ENCODE measurements at places on chromosomes 6 and 20.

GRCh38 chr6:155523821-155524651, 68.4 kb upstream of the NOX3 start:
- DNase-seq = peak; percentile 9

DNA sequence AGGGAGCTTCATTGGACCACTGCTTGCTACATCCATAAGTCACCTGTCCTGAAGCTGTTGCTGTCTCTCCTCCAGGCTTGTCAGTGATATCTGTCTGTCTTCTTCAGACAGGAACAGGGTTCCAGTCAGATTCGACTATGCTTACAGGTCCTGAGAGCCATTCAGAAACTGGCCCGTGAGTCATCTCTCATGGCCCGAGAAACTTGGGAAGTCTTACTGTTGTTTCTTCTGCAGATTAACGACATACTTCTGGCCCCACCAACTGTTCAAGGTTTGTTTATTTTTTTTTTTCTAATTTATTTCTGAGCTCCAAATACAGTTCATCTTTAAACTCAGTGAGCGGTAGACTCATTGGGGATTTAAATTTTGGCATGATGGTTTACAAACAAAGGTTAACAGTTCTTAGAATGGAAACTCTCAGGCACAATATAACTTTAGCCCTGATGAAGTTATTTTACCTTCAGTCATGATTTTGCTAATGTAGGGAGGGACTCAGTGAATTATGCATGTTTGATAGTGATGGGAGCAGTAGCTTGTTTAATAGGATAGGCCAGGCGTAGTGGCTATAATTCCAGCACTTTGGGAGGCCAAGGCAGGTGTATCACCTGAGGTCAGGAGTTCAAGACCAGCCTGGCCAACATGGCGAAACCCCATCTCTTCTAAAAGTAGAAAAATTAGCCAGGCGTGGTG, 24.7 kb downstream of the RALGAPB start:
- no peak for DNase-seq

DNA sequence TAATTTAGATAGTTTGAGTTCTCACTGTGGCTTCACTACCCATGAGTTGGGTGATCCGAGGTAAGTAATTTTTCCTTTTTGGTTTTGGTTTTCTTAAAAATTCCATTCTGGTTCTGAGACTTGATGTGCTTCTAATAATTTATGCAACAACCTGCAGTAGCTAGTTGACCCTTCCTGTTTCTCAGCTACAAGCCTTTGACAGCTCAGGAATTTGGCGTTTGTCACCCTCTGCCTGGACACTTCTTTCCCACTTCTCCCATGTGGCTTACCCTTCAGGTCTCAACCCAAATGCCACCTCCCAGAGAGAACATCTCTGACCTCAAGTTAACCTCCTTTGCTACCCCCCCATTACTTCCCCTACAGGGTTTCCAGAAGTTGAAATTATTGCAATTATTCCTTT, 49.7 kb upstream of the TSHZ2 start:
- no peak for DNase-seq

- no peak for DNase-seq
Measured at GRCh38 chr20:23080521-23080920, 5.6 kb downstream of the CD93 start.

GRCh38 chr20:31923388-31924331, 28.2 kb downstream of the PDRG1 start:
- no peak for DNase-seq

DNA sequence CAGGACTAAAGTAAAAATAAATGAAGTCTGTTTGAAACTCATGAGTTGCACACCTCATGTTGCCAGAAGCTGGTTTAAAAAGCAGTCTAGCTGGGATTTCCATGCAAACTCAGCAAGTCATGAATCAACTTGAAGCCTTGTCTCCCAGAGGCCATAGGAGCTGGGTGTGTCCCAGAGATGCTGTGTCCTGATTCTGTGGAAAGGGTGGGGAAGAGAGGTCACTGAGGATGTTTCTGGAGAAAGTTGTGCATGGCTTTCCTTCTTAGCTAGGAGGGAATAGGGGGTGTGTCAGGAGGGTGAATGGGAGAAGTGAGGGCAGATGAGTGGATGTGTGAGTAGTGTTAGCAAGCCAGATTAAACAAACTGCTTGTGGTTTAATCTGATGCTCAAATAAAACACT, 111.3 kb downstream of the ADAT2 start:
- DNase-seq = no peak

GRCh38 chr20:58028123-58028522, 200.3 kb downstream of the ANKRD60 start:
- DNase-seq = no peak

- no peak for DNase-seq
Measured at GRCh38 chr6:131000544-131000943, 62.5 kb downstream of the EPB41L2 start.

GRCh38 chr6:7899101-7899888, 11.3 kb downstream of the TXNDC5 start:
- peak; percentile 32 for DNase-seq

DNA sequence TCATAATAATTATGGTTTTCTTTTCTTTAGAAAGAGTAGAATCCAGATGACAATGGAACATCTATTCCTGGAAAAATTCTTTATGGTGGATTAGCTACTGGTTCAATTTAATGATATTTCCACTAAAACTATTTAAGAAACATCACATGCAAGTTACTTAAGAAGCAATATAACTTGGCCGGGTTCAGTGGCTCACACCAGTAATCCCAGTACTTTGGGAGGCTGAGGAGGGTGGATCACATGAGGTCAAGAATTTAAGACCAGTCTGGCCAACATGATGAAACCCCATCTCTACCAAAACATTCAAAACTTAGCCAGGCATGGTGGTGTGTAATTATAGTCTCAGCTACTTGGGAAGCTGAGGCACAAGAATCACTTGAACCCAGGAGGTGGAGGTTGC, 65.9 kb upstream of the SMLR1 start:
- no peak for DNase-seq

DNA sequence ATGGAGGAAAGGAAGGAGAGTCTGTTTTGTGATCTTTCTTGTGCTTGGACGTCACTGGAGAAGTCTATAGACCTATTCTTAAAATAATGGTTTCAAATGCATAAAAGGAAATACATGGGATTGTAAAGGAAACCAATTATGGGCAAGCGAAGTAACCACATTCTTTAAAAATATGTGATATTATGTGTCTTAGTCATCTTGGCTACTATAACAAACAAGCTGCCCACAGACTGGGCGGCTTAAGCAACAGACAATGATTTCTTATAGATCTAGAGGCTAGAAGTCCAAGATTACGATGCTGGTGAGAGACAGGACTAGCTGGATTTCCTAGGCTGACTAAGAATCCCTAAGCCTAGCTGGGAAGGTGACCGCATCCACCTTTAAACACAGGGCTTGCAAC, 49.4 kb upstream of the CD83 start:
- DNase-seq = no peak
